ENCODE measurements at places on chromosomes 4 and X.

DNA sequence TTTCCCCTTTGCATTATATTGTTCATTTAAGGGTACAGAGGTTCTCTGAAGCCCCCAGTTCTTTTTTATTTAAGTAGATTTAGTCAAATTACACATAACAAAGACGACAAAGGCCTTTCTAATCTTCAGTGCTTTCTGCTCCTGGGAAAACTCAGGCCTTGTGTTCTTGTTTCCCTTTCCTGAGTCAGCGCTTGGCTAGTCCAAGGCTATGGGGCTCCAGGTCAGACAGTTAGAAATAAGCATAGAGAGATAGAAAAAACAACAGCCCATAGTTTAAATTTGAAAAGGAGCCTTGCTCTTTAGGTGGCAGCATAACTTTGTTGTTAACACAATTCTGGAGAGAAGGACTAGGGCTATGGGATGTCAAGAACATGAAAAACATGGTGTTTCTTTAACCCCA lies 97.3 kb downstream of the PPP1R2C start:
- H3K4me3 ChIP-seq, result no peak overlapping the region
- no peaks in the 10 kb centered on the region for H3K27me3 ChIP-seq

GRCh38 chr4:56080384-56080783 lies 131.6 kb downstream of the CEP135 start:
- no peak overlapping the region for H3K4me3 ChIP-seq
- H3K27ac ChIP-seq, result no peak overlapping the region
- DNase-seq, result no peak

DNA sequence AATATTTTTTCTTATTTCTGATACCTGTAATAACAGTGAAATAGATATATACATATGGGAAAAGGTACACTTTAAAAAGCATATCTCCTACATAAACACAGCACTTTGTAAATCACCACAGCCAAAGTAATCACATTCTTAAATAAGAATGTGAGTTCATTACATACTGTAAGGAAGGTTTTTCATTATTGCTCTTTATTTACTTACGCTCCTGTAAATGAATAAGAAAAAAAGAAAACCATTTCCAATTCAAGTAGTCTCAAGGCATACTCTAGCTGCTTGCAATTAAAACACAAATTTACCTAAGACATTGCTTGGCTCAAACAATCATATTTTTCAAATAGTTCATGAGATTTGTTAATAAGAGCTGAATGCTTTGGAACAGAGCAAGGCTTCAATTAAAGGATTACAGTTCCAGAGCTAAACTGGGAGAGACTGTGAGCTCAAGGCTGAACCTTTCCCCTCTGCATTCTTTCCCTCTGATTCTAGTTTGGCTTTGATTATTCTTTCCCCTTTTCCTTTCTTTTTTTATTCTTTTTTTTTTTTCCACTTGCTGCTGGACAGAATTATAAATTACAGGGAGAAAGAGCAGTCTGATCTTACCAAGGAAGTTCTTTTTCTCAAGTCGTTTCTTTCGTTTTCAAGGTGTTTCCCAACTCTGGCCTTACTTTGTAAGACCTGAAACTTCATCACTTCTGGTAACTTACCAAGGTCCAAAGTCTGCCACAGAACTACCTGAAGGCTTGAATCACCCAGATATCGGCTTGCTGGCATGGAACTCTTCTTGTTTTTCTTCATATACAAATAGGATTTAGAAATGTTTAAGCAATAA lies 278.3 kb downstream of the INPP4B start:
- peaks cover 10% of the 10 kb centered on the region for H3K4me1 ChIP-seq
- H3K36me3 ChIP-seq, result no peaks in the 10 kb centered on the region
- H3K27me3 ChIP-seq, result no peaks in the 10 kb centered on the region
- peak; percentile 60 for DNase-seq

- H3K4me1 ChIP-seq, result peaks cover 15% of the 10 kb centered on the region
- peak; percentile 84 for DNase-seq
- peak overlapping the region; percentile 93 for H3K4me3 ChIP-seq
- no peaks in the 10 kb centered on the region for H3K27me3 ChIP-seq
- peak overlapping the region; percentile 97 for H3K27ac ChIP-seq
These were observed 777 bp upstream of the EOLA2 start for GRCh38 chrX:149938881-149939654.

- DNase-seq, result no peak
- no peaks in the 10 kb centered on the region for H3K27me3 ChIP-seq
- H3K4me1 ChIP-seq, result no peaks in the 10 kb centered on the region
- no peak overlapping the region for H3K4me3 ChIP-seq
- H3K27ac ChIP-seq, result no peak overlapping the region
These were observed 296.1 kb downstream of the ARAP2 start for GRCh38 chr4:35948171-35948570.

DNA sequence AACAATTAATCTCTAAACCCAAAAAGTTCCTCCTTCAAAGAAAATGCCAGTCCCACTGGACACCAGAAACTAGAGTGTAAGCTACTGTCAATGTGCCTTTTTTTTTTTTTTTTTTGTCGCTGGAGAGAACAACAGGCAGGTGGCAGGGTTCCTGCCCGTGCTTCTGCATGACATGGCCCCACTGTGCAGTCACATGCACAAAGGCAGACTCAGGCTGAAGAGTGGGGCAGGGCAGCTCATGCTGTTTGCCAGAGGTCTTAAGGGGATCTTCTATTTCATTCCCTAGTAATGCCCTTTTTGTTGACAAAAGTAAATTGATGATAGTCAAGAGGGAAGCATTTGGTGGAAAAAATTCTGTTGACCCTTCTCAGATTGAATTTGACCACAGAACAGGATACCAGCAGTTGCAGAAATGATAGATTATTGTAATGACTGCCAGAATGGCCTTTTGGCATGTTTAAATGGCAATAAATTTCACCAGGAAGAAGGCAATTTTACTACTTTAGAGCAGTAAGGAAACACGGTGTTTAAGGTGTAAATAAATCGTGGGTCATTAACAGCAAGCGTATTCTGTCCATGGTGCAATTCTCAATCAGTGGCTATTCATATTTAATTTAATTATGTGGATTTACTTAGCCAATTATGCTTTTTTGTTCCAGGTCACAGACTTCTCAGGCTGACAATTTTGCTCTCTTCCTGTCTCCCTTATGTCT lies 80.9 kb downstream of the NKX6-1 start:
- H3K27ac ChIP-seq, result no peak overlapping the region
- no peaks in the 10 kb centered on the region for H3K27me3 ChIP-seq
- H3K36me3 ChIP-seq, result no peaks in the 10 kb centered on the region
- no peak for DNase-seq
- H3K4me3 ChIP-seq, result no peak overlapping the region
- H3K4me1 ChIP-seq, result no peaks in the 10 kb centered on the region

- no peak overlapping the region for H3K27ac ChIP-seq
- no peak overlapping the region for H3K4me3 ChIP-seq
- H3K36me3 ChIP-seq, result no peaks in the 10 kb centered on the region
These were observed 12.8 kb downstream of the TBC1D9 start for GRCh38 chr4:140743194-140743931.

GRCh38 chrX:65702956-65703355 lies 35.5 kb downstream of the MSN start:
- no peak for DNase-seq
- peak overlapping the region; percentile 68 for H3K27ac ChIP-seq
- H3K27me3 ChIP-seq, result no peaks in the 10 kb centered on the region
- H3K4me1 ChIP-seq, result peaks cover 90% of the 10 kb centered on the region

DNA sequence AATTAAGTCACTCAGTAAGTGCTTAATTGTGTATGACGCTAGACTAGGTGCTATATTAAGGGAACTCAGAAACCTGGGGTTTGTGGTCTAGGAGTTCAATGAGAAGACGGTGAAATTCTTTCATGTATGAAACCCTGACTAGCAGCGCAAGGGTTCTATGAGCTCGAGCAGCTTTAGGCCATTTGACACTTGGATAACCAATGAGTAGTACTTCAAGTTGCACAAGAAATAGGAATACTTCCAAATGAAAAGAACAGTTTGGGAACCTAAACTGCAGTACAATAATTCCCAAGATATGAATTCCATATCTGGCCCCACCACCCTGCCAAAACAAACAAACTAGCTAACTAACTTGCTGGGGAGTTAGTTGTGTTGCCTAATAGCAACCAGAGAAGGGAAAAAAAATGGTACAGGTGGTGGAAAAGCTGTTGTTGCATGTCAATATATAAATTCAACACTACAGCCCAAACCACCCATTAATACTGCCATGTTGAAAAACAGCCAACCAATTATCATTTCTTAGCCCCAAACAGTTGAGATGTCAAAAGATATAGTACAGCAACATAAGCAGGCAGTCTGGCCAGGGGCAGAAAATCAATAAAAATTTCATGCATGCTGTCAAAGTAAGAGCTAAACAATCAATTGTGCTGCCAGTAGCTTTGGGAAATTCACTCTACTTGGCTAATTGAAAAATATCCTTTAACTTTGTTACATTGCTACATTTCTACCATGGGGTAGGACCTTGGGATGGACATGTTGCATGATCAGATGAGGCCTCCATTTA lies 54.6 kb upstream of the MCF2 start:
- DNase-seq, result no peak
- no peak overlapping the region for H3K4me3 ChIP-seq
- no peak overlapping the region for H3K27ac ChIP-seq

DNA sequence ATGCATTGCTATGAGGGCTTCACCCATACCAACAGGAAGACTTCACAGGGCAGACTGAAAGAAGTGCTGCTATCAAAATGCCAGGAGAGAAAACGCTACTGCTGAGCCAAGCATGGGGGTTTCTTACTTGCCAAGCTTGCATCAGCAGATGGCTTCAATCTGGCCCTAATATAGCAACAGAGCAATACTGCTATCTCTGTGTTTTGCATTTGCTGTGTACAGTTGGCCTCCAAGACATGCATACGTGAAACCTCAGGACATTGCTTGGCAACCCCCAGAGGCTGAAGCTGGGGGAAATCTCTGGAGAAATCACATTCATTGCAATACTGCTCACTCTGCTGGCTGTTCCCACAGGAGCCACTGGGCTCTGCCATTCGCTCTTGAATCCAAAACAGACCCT lies 127.2 kb upstream of the GPC4 start:
- H3K4me3 ChIP-seq, result no peak overlapping the region
- no peak overlapping the region for H3K27ac ChIP-seq
- no peaks in the 10 kb centered on the region for H3K36me3 ChIP-seq
- no peaks in the 10 kb centered on the region for H3K4me1 ChIP-seq
- DNase-seq, result no peak
- H3K27me3 ChIP-seq, result no peaks in the 10 kb centered on the region

DNA sequence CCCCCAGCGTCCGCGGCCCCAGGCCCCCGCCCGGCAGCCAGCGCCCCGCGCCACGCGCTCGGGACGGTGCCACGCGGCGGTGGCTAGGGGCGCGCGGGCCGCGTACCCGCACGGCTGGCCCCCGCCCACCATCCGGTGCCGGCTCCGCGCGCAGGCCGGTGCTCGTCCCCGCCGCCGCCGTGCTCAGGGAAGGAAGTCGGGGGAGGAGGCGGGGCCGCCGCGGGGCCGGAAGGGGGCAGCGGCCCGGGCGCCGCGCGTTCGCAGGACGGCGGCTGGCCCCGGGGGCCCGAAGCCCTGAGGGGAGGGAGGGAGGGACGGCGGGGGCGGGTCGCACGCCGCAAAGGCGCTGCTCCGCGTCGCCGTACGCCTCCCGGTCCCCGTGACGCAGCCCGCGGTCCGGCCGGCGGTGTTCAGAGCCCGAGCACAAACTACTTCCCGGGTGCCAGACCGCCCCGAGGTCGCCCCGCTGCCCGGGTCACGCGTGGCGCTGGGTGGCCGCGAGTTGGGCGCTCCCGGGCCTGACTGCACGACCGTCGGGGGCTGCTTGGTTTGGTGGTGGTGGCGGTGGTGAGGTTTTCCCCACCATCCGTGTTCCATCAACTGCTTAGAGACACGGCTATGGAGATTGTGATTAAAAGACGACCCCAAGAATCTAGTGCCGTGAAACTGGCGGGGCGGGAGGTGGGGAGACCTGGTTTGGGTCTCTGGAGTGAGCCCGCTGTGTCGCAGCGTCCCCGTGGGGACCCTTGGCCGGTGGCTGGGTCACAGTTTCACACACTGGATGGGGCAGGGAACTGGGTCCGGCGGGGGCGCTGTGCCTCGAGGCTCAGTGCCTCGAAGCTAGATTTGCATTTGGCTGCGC lies at the start of gene DCTD:
TSS of gene DCTD (minus strand) at position 205 of the 862 bp plus-strand sequence. CDS start 1,818 bp downstream, outside the sequence.
- peak; percentile 78 for DNase-seq
- H3K27ac ChIP-seq, result peak within 1 kb of the TSS; percentile 89
- H3K4me3 ChIP-seq, result peak within 1 kb of the TSS; percentile 85
- H3K36me3 ChIP-seq, result peaks cover 15% of the 10 kb centered on the region

DNA sequence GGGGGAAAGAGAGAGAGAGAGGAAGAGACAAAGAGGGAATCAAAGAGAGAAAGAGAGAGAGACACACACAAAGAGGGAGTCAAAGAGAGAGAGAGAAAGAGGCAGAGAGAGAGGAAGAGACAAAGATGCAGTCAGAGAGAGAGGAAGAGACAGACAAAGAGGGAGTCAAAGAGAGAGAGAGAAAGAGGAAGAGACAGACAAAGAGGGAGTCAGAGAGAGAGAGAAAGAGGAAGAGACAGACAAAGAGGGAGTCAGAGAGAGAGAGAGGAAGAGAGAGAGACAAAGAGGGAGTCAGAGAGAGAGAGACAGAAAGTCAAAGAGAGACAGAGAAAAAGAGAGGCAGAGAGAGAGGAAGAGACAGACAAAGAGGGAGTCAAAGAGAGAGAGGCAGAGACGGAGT lies 45.5 kb downstream of the MAGEA9 start:
- no peak for DNase-seq
- no peaks in the 10 kb centered on the region for H3K36me3 ChIP-seq
- peaks cover 20% of the 10 kb centered on the region for H3K4me1 ChIP-seq
- H3K27me3 ChIP-seq, result no peaks in the 10 kb centered on the region
- H3K4me3 ChIP-seq, result no peak overlapping the region
- H3K27ac ChIP-seq, result no peak overlapping the region

DNA sequence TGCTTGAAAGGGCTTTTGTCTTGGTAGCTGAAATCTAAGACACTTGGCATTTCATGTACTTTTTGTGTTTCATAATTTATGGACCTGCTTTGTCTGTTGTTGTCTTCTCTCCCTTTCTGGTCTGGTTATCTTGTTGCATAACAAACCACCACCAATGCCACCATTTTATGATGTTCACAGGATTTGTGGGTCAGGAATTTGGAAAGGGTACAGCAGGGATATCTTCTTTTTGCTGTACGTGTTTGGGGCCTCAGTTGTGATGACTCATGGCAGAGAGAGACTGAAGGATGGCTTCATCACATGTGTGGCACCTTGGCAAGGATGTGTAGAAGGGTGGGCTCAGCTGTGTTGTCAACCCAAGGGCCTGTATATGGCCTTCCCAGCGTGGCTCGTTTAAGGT lies 35.2 kb downstream of the KDM6A start:
- no peak overlapping the region for H3K4me3 ChIP-seq
- H3K4me1 ChIP-seq, result peaks cover 7% of the 10 kb centered on the region
- no peak overlapping the region for H3K27ac ChIP-seq
- no peaks in the 10 kb centered on the region for H3K27me3 ChIP-seq
- no peak for DNase-seq
- no peaks in the 10 kb centered on the region for H3K36me3 ChIP-seq

GRCh38 chrX:108186811-108187210 lies 95.2 kb downstream of the ATG4A start:
- H3K36me3 ChIP-seq, result no peaks in the 10 kb centered on the region
- H3K27ac ChIP-seq, result no peak overlapping the region
- no peaks in the 10 kb centered on the region for H3K4me1 ChIP-seq
- no peaks in the 10 kb centered on the region for H3K27me3 ChIP-seq
- no peak overlapping the region for H3K4me3 ChIP-seq

GRCh38 chrX:70301716-70302115 lies 11.8 kb downstream of the KIF4A start:
- H3K4me3 ChIP-seq, result no peak overlapping the region
- H3K36me3 ChIP-seq, result no peaks in the 10 kb centered on the region
- H3K27ac ChIP-seq, result no peak overlapping the region
- no peaks in the 10 kb centered on the region for H3K4me1 ChIP-seq

GRCh38 chr4:84892950-84893349 lies 73.5 kb downstream of the WDFY3 start:
- H3K4me1 ChIP-seq, result no peaks in the 10 kb centered on the region
- H3K36me3 ChIP-seq, result no peaks in the 10 kb centered on the region
- no peak overlapping the region for H3K4me3 ChIP-seq
- no peak overlapping the region for H3K27ac ChIP-seq
